ENCODE measurements at places on chromosomes 2 and 18.

DNA sequence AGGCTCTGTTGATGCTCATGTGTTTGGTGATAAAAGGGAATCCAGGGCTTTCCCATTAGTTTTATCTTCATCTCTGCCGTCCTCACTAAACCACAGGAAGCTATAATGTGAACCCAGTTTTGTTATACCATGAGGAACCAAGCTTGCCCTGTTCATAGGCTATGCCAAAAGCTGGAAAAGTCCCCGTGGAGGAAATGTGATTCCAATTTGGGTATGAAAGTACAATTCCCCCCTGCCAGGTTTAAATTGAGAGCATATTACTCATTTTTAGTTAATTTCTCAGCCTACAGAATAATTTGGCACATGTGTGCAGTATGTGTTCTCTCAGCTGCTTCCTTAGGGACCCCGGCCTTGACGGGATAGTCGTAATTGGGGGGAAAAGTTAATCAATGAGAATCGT, 327.4 kb downstream of the RND3 start:
- DNase-seq = no peak

DNA sequence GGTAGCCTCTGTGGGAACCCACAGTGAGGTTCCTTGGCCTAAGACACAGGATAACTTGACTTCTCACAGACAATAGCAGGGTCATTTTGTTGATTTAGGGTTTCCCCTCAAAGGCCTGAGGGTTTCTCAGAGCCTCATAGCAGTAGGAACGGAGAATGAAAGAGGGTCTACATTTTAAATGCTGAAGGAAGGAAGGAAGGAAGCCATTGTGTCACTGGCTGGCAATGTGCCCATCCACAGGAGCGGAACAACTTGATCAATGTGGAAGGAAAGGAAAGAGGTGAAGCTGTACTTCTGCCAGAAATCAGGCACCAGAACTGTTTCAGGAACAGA, 5.1 kb downstream of the IL1B start:
- DNase-seq = no peak

GRCh38 chr2:179265082-179265510, 464 bp upstream of the SESTD1 start:
- no peak for DNase-seq

- DNase-seq = no peak
Measured at GRCh38 chr2:54556621-54557121, 100.5 kb downstream of the SPTBN1 start.

DNA sequence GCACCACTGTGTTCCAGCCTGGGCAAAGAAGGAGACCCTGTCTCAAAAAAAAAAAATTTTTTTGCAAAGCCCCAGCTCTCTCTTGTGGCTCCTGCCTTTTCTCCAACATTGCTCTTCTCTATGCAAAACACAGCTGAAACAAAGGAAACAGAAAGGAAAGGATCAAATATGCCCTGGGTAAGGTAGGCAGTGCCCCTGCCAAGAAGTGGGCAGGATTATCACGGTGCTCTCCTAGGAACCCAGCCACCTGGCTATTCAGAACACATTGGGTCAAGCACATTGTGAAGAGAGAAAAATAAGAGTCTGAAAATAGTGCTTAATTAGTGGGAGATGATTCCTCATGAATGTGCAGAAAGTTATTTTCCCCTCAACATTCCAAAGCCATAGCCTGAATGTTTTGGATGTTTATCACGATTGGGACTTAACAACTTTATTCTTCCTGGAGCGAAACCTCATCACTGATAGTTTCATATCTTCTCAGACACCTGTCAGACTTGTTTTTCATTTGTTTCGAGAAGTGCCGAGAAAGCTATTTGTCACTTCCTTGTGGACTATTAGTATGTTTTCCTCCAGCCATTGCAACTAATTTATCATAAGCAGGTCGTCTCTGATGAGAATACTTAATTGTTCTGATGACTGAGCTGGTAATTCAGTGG, 42.7 kb upstream of the RPL31 start:
- DNase-seq = no peak

All from germinal center (tissue), 1 donor.